ENCODE measurements at places on chromosomes 5 and 9. TPM values are rescaled to one million over a fixed set of nuclear protein-coding genes. Genes with fewer than 3 reads are reported as not detected.

GRCh38 chr9:77435688-77436087, 212.4 kb downstream of the GNA14 start:
- no peak for DNase-seq

DNA sequence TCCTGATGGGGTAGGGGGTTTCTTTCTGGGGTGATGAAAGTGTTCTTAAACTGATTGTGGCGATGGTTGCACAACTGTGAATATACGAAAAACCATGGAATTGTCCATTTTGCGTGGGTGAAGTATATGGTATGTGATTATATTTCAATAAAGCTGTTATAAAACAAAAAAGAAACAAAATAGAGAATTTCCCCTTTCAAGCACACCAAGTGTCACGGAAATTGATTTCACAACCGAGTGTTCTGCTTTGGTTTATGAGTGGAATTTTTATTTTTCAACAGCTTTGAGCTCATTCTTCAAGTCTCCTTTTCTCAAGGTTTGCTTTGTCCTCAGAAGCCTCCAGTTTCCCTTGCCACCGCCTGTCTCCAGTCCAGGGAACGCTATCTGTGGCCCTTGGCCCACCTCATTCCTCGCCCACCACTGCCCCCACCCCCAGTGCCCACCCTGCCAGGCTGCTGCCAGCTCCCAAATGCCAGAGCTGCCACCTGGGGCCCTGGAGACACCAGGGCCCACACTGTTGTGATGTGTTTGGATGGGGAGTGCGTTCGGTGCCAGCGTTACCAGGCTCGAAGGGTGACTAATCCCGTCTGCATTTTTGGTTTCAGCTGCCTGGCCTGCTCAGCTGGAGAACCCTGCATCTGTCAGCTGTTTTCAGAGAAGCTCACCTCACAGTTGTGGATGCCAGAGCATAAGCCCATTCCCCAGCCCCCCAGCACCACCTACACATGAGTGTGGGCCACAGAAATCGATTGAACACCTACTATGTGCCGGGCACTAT, 30.4 kb downstream of the DUSP1 start:
- DNase-seq = no peak

GRCh38 chr9:137456061-137456863, 2.9 kb downstream of the NSMF start:
- DNase-seq = no peak

- no peak for DNase-seq
Measured at GRCh38 chr5:127418974-127419682, 98.3 kb upstream of the PRRC1 start.

DNA sequence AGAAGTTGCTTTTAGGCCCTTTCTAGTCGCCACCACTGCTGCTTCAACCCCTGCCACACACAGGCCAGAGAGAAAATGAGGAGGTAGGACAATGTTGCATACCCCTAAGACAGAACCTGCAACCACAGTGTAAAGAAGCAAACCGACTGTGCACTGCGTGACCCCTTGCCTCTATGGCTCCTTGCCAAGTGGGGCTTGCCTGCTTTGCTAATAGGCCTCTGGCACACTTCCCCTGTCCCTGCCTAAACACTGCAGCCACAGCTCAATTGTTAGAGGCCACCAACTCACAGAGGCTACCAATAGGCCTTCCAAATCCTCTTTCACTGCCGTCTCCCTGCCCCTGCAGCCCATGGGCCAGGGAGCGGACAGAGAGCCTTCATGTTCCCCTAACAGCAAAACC, 280.1 kb downstream of the CDH10 start:
- no peak for DNase-seq

- DNase-seq = peak; percentile 74
Measured at GRCh38 chr9:36407122-36407723, 7.2 kb upstream of the RNF38 start.

DNA sequence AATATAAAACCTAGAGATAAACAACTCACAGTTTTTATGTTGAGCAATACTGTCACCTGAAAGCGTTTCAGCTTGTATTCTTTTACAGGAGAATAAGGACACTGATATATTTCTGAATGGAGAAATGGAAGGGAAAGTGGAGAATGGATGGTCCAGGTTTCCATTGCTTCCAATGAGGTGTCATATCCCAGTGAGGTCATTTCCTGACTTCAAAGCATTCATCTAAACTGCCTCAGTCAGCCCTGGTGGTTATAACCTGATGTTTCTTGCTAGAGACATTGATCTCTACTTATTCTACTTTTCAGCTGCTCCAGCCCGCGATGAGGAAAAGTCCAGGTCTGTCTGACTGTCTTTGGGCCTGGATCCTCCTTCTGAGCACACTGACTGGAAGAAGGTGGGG, 2.6 kb downstream of the GABRA1 start:
- DNase-seq = no peak

- DNase-seq = peak; percentile 90
Measured at GRCh38 chr9:133955821-133956411, 36.2 kb downstream of the VAV2 start.

- no peak for DNase-seq
Measured at GRCh38 chr5:882253-883183, 10.1 kb downstream of the BRD9 start.

- DNase-seq = no peak
Measured at GRCh38 chr9:93024646-93024910, 33.9 kb upstream of the SUSD3 start.

GRCh38 chr5:124919747-124920525, 173.5 kb upstream of the ZNF608 start:
- peak; percentile 39 for DNase-seq

DNA sequence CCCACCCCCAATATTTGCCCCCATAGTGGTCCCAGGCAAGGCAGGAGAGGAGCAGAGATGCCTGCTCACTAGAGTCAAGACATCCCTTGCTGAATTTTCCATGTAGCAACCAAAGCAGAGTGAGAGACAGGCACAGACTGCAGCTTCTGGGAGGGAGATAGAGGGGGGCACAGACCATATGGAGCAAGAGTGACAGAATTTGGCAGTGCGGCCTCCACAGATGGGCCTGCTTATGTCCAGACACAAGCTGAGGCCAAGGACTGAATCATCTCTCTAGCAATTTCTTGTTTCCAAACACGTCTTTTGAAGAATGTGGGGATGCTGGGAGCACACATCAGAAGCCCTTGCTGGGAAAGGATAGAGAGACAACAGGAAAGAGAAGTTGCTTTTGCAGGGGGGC, 53.0 kb upstream of the ALDH1B1 start:
- DNase-seq = no peak

DNA sequence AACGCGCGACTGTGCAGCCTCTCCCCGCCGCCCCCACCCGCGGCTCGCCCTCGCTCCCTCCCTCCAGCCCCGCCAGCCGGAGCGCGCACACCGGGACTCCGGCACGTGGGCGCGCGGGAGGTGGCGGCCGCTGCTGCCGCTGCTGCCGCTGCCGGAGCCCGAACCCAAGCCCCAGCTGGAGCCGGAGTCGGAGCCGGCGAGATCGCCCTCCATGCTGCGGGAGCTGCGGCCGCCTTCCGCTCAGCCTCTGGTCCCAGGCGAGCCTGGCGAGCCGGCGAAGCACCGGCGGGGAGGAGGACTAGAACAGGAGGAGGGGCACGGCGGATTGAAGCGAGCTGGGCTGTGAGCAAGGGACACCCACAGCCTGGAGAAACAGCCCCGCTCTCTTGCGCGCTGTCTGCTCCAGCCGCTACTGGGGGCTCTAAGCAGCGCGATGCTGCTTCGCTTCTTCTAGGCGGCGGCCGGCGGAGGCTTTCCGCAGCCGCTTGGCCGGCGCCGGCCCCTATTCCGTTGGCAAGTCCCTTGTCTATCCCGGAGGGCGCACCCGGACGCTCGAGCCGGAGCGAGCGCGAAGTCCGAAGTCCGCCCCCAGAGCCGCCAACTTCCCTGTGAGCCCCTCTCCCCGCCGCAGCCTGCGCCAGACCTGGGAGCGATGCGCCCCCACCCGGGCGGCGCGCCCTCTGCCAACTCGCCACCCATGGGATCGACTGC, 598.7 kb upstream of the SGCD start:
- DNase-seq = no peak

- no peak for DNase-seq
Measured at GRCh38 chr9:110579034-110579861, at the start of gene SVEP1. Gene SVEP1, minus strand, starts transcription at chr9:110579741. Its CDS starts 198 bp downstream, at chr9:110579543.

DNA sequence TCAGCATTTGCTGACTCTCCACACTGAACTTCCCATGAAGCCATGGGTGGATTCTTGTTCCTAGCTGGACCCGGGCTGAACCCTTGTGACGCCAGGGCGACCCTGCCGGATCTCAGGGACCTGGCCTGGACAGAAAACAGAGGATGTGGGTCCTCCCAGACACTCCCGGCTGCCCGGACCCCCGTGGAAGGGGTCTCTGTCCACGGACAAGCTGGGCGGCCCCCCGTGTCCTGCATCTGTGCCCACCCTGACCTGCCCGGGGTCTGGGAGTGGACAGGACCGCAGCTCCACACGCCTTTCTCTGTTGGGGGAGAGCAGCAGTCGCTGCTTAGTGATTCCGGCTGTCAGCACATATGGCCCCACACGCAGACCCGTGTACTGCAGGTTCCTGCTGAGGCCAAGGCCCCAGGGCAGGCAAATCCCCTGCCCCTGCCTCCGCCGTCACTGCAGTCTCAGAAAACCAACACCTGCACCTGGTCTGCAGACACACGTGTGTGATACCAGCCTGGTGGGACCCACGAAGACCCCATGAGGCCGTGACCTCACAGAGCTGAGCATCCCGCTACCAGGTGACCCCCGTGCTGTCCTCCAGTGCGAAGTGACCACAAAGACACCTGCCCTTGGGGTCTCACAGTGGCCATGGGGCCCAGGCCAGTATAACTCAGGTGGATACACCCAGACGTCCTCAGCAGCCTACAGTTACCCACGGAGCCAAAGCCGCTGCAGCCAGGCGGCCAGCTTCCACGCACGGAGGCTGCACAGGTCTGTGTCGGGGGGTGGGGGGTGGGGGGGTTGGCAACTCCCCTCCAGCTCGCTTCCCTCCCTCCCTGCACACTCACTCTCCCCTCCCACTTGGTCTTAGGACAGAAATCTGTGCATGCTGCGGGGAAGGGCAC, 50.6 kb downstream of the NKD2 start:
- DNase-seq = no peak

PCDHA6 gene
- total RNA-seq = not detected

CA9 gene
- not detected for total RNA-seq

MACIR gene
- total RNA-seq = 9.1 TPM

IGIP gene
- total RNA-seq = 5.5 TPM

FAM174A gene
- total RNA-seq = 3.9 TPM

BRD3OS gene
- total RNA-seq = 16.4 TPM

MCC gene
- 0.04 TPM for total RNA-seq

ZBTB5 gene
- 23.9 TPM for total RNA-seq

Data from OCI-LY7 (cell line).